ENCODE measurements at places on chromosomes 1 and 21. TPM values are rescaled to one million over a fixed set of nuclear protein-coding genes. Genes with fewer than 3 reads are reported as not detected.

The ETV3L gene
- not detected for total RNA-seq

The TFF2 gene
- total RNA-seq = not detected

The CHODL gene
- total RNA-seq = not detected

The ADORA3 gene
- not detected for total RNA-seq

- DNase-seq = peak; percentile 68
- H3K4me1 ChIP-seq = peaks cover 12% of the 10 kb centered on the region
- H3K27ac ChIP-seq = peak within 1 kb of the TSS; percentile 80
- peaks cover 35% of the 10 kb centered on the region for H3K27me3 ChIP-seq
Observed at GRCh38 chr1:999725-1000356, at the start of gene HES4. Gene HES4, minus strand, starts transcription at chr1:1000097. Its CDS starts 124 bp downstream, at chr1:999973.

DNA sequence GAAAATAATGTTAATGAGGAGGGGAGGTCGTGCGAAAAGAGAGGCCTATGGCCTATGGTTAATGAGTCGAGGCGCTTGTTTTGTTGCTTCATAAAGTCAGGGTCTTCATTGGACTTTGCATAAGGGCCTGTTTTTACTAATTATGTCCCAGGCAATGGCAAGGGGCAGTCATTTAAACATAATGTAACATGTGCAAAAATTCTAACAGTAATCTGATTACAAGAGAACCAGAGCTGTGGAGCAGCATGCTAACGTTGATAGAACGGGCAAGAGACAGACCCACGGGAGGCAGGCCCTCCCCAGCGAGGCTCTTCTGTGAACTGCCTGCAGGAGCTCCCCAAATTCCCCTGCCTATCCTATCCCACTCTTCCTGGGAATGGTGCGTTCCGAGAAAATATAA is 22.6 kb upstream of the CAMK1G start:
- H3K36me3 ChIP-seq = no peaks in the 10 kb centered on the region
- H3K4me1 ChIP-seq = peaks cover under 1% of the 10 kb centered on the region
- no peak for DNase-seq
- H3K4me3 ChIP-seq = no peak overlapping the region
- no peak overlapping the region for H3K27ac ChIP-seq

GRCh38 chr1:239811211-239811885 is 280.3 kb upstream of the FMN2 start:
- peak; percentile 32 for DNase-seq
- no peak overlapping the region for H3K4me3 ChIP-seq
- H3K27me3 ChIP-seq = no peaks in the 10 kb centered on the region
- H3K36me3 ChIP-seq = no peaks in the 10 kb centered on the region
- H3K27ac ChIP-seq = no peak overlapping the region

GRCh38 chr1:160251687-160252526 is 10.4 kb downstream of the DCAF8 start:
- DNase-seq = peak; percentile 73
- no peak overlapping the region for H3K27ac ChIP-seq
- H3K36me3 ChIP-seq = peaks cover 22% of the 10 kb centered on the region
- H3K4me3 ChIP-seq = no peak overlapping the region
- peaks cover 22% of the 10 kb centered on the region for H3K4me1 ChIP-seq
- H3K27me3 ChIP-seq = no peaks in the 10 kb centered on the region

DNA sequence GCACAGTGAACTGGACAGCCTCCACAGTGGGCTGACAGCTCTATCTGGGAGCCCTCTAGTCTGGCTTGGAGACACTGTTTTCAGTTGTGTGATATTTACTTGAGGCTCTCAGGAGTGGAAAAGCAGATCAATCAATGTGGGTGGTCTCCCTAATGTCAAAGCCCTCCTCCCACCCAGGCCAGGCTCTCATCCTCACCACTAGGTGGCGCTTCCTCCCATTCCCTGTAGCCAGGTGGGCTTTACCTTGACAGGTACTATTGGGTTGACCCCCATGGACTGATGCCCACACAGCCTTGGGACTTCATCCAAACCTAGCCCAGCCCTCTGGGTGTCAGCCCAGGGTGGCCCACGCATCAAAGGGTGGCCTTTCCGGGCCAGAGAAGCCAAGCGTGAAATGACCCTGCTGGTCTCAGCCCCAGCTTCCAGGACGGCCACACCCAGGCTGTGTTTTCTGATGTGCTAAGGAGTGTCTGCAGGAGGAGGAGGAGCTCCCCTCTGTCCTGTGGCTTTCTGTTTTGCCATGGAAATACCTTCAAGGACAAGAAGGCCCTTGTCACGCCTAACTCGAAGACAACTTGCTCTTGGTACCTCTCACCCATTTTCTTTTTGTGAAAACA is 54.0 kb downstream of the CLIC6 start:
- H3K27ac ChIP-seq = no peak overlapping the region
- no peaks in the 10 kb centered on the region for H3K27me3 ChIP-seq
- no peak overlapping the region for H3K4me3 ChIP-seq

DNA sequence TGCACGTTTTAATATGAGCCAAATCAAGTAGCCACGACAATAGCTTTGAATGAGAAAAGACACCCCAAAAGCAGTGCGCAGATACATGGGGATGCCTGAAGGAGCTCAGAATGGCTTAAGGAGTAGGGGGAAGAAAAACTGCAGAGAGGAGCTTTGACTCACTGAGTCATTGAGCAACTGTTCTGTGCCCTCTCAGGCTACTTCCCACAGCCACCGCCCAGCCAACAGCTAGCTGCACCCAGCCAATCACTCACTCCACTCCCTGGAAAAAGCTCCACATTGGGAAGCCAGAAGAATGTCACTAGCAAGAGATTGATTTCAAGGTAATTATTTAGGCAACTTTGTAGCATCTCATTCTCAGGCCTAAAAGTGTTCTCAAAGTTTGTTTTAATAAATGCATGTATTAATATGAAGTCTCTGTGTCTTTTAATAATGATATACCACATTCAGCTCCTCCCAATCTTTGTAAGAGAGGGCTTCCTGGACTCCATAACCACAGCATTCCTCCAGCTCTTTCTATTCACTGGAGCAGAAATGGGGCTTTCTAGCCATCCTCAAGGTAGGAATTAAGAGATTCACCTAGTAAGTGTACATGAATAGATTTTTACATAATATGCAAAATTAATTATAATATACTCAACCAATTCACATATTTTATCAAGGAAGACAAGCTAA is 16.8 kb downstream of the DUSP10 start:
- no peaks in the 10 kb centered on the region for H3K27me3 ChIP-seq
- peaks cover 25% of the 10 kb centered on the region for H3K36me3 ChIP-seq
- peak overlapping the region; percentile 62 for H3K27ac ChIP-seq

DNA sequence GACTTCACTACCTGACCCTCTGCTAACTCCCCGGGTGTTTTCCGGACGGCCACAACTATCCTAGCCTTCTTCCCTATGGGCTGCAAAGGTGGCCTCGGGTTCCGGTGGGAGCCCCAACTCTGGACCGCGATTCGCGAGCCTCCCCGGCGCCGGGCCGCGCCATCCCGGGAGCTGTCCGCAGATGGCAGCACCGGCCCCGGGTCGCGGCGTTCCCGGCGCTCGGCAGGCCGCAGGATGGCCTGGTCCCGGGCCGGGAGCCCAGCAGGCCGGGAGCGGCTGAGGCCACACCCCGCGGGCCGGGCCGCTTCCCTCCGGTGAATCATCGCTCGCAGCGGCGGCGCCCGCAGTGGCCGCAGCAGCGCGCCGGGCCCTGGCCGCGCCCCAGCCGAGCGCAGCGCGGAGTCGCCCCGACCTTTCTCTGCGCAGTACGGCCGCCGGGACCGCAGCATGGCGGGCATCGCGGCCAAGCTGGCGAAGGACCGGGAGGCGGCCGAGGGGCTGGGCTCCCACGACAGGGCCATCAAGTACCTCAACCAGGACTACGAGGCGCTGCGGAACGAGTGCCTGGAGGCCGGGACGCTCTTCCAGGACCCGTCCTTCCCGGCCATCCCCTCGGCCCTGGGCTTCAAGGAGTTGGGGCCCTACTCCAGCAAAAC is at the start of gene CAPN2:
CAPN2 (plus strand) TSS at position 346 of the 656 bp plus-strand sequence; CDS start at position 448, 102 bp downstream.
- peaks cover 52% of the 10 kb centered on the region for H3K4me1 ChIP-seq
- peak within 1 kb of the TSS; percentile 75 for H3K4me3 ChIP-seq
- peak; percentile 65 for DNase-seq

DNA sequence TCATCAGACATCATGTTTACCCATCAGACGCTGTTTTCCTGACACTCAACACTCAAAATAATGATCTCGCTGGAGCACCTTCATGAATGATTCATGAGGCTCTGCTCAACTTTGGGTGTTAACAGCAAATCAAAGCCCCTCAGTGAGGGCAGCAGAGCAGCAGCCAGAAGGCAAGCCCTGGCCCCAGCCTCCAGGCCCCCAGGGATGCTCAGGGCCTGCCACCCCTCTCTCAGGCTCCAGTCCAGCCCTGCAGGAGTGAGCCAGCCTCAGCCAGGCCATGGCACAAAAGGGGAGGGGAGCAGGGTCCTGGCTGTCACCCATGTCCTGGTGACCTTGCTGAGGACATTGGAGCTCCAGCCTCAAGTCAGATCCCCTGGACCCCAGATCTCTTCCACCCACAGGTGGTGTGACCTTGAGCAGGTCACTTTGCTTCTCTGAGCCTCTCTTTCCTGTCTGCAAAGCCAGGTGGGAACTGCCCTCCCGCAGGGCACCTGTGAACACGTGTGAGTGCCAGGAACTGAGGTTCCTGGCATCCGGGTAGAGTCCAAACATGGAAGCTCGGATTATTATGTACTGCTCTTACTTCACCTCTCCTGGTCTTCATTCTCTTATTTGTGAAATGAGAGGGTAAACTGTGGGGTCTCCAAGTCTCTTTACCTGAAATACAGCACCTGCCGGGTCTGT is 161.6 kb upstream of the VAMP3 start:
- H3K27me3 ChIP-seq = peaks cover 4% of the 10 kb centered on the region
- no peaks in the 10 kb centered on the region for H3K4me1 ChIP-seq
- no peak overlapping the region for H3K27ac ChIP-seq

DNA sequence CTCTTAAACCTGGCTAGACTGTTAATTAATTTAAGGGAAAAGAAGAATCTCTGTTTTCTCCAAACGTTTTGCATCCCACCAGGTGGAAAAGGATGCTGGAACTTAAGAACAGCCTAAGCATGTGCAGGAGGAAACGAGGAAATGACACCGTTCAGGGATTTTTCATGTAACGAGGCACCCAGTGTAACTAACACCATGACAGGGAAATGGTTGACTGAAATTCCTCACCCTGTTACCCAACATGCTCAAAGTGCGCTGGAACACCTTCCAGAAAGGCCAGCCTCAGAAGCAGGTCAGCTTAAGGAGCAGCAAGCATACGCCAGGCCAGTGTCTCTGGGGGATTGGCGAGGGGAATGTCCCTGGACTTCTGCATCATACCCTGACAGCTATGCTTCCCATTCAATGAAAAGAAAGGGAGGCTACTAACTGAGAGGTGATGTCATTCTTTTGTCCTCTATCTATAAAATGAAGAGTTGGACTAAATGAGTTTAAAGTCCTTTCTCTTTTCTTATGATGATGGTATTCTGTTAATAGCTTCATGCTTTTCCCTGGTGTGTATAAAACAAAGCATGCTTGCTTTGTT is 21.6 kb downstream of the TNN start:
- no peaks in the 10 kb centered on the region for H3K4me1 ChIP-seq
- H3K36me3 ChIP-seq = no peaks in the 10 kb centered on the region
- no peak overlapping the region for H3K27ac ChIP-seq

DNA sequence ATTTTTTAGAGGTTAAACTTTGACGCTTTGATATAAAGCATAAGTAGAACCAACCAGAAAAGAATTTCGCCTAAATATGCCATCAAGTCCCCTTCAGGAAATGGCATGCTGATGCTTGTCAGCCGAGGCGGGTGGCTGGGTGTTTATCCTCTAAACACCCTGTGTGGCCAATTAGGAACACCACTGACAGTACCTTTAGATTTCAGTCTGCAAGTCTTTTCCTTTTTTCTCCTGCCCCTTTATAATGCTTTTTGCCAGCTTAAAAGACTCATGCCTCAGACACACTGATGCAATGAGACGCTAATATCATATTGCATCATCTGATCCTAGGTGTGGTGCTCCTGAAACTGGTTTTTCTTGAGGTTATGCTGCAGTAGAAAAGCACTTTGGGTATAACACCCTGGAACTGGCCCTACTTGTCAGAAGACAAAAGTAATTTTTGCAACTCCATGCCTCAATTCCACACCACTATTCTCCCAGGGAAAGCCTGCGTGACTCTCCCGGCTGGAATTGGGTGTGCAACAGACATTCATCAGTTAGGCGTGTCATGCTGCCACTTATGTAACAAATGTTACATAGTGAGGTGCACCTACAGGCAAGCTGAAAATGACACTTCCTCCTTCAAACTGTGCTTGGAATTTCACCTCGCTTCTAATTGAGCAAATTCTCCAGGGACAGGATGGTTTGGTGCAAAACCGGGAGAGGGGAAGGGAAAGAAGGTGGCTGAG is 2.0 kb upstream of the RCC2 start:
- DNase-seq = peak; percentile 46
- H3K4me1 ChIP-seq = peaks cover 26% of the 10 kb centered on the region
- peak overlapping the region; percentile 86 for H3K27ac ChIP-seq

DNA sequence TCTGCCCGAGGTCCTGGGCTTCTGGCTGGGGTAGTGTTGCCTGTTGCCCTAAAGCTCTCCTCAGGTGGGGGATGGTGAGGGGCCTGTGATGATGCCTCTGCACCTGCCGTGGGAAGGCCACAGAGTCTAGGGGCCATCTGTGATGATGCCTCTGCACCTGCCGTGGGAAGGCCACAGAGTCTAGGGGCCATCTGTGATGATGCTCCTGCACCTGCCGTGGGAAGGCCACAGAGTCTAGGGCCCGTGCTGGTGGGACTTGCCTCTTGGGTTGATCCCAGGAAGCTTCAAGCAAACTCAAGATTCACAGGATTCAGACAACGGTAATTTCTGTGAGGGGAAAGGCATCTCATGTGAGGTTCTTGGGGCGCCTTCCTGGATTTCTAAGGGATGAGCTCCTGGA is 17.3 kb downstream of the SPSB1 start:
- H3K36me3 ChIP-seq = no peaks in the 10 kb centered on the region
- no peak for DNase-seq
- H3K27ac ChIP-seq = no peak overlapping the region
- peaks cover 8% of the 10 kb centered on the region for H3K4me1 ChIP-seq

GRCh38 chr1:24084050-24084449 is 27.9 kb downstream of the MYOM3 start:
- H3K36me3 ChIP-seq = no peaks in the 10 kb centered on the region
- H3K27ac ChIP-seq = no peak overlapping the region
- H3K27me3 ChIP-seq = no peaks in the 10 kb centered on the region
- no peaks in the 10 kb centered on the region for H3K4me1 ChIP-seq
- no peak for DNase-seq

GRCh38 chr21:45211661-45212060 is 76.0 kb downstream of the POFUT2 start:
- DNase-seq = no peak
- H3K4me3 ChIP-seq = no peak overlapping the region
- H3K27ac ChIP-seq = no peak overlapping the region
- no peaks in the 10 kb centered on the region for H3K27me3 ChIP-seq

Measured in activated naive CD4-positive, alpha-beta T cell treated with anti-CD3 and anti-CD28 coated beads for 36 hours (primary cell).